AG08396 (cell line): ENCODE measurements at places on chromosomes 5 and 9.

DNA sequence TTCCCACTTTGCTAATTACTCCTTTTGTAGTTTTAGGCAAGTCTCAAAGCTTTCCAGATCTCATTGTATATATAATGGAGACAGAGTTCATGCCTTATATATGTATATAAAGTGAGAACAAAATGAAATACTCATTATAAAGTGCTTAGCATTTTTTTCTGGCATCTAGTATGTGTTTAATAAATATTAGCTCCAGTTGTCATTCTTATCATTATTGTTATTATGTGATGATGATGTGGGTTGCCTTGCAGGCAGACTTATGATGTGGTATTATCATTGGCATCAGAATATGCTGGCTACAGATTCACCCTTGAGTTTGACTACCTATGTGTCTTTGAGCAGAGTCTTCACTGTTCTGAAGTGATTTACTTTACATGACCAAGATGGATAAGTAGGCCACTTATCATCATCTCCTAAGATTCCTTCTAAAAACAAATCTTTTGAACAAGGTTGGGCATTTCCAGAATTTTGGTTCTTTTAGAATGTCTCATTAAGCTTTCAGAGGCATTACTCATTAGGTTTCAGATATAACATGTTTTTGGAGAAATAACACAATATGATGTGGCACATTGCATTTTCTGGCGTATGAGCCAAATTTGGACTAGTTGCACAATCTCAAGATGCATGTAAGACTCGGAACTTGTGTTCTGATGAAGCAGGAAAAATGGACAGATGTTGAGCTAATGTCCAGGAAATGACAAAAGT, 145.6 kb upstream of the TNC start:
- DNase-seq, result no peak

GRCh38 chr9:134177624-134178393, 13.4 kb upstream of the RNU6ATAC start:
- no peak for DNase-seq

DNA sequence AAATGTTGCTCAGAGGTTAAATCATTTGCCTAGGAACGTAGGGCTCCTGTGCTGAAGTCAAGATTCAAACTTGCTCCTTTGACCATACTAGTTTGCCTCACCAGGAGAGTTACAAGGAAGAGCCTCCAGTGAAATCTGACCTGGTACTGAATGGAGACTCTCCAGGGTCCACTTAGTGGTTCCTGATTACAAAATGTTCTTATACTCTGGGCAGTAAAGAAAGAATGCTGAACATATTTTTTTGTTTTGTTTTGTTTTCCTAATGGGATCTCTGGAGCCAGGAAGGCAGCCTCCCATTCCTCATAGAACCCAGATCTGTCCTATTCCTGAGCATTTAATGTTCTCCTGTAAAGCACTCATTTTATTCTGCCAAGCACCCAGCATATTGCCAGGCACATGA, 256.5 kb upstream of the CLINT1 start:
- DNase-seq, result no peak

DNA sequence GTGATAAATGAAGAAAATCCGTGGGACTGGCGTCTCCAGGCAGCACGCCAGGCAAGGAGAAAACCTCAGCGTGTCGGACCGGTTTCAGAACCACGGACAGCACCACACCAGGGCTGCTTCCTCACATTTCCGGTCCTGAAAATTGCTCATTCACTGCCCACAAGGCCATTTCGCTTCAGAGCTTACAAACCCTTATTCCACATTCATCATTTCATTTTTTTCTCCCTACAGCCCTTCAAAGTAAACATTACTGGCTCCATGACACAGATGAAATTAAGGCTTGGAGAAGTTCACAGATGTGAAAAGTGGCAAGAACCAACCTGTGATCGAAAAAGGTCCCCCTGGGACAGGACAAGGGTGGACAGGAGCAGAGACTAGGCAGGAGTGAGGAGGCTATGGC, 1.5 kb upstream of the GPRIN1 start:
- peak; percentile 86 for DNase-seq

DNA sequence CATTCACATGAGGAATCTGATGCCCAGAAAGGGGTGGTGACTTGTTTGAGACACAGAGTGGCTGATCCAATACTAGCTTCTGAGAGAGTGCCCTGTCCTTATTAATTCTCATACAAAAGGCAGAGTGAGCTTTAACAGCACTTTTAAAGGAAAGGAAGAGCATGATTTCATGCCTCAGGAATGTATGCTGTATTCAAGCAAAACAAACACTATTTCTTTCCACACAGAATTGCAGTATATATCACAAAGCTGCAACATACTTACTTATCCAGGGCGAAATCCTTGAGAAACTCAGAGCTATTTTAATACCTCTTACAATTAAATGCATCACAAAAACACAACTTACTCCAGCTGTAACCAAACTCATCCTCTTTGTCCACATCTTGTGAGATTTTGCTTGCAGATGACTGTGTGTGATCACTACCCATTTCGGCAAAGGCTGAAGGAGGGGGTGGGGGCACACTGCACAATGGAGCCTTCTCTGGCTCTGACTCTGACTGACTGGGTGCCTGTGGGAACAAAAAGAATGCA, 139.8 kb downstream of the MPDZ start:
- DNase-seq, result peak; percentile 53
